ENCODE measurements at places on chromosomes 5 and 9.
A peak's percentile ranks its signal among the peaks of the same experiment; 100 is the strongest.

- DNase-seq, result no peak
These were observed 352.7 kb downstream of the LRRC70 start for GRCh38 chr5:62931153-62931950.

DNA sequence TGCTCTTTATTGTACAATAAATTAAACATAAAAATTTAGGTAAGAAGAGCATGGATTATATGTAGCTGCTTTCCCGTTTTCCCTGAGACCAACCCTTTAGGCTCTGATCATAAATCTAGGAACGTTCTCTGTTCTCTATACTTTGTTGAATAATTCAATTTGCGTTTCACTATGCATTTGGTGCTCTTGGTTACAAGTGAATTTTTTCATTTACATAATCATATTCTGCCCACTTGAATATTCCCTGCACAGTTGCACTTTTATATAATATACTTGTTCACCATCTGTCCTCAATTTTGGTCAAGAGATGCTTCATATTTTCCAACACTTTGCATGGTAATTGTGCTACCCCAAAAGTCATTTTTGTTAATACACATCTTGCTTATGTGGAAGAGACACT lies 741.8 kb downstream of the CDH12 start:
- DNase-seq, result no peak

GRCh38 chr9:91572044-91572443 lies 148.4 kb upstream of the NFIL3 start:
- DNase-seq, result no peak

- DNase-seq, result peak; percentile 54
These were observed 19.9 kb upstream of the TMEM250 start for GRCh38 chr9:136138566-136138965.

- DNase-seq, result no peak
These were observed 628.0 kb upstream of the ADAMTS16 start for GRCh38 chr5:4511996-4512656.

- DNase-seq, result no peak
These were observed 84.4 kb upstream of the STARD4 start for GRCh38 chr5:111596705-111597104.

DNA sequence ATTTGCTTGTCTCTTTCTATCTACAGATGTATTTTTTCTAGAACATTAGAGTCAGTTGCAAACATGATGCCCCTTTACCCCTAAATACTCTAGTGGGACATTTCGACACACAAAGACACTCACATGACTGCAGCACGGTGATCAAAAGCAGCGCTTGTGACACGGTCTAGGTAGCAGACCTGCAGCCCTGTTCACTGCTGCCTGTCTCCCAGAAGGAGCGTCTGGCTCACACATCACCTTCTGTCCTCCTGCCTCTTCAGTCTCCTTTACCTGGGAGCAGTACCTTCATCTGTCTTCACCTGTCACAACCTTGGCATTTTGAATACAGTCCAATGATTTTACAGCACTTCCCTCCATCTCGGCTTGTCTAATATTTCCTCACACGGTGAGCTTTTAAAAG lies 51.9 kb upstream of the SH3PXD2B start:
- no peak for DNase-seq

GRCh38 chr9:19460243-19460642 lies 51.4 kb downstream of the ACER2 start:
- DNase-seq, result no peak

- no peak for DNase-seq
These were observed 116.1 kb upstream of the ZNF366 start for GRCh38 chr5:72623323-72623722.

DNA sequence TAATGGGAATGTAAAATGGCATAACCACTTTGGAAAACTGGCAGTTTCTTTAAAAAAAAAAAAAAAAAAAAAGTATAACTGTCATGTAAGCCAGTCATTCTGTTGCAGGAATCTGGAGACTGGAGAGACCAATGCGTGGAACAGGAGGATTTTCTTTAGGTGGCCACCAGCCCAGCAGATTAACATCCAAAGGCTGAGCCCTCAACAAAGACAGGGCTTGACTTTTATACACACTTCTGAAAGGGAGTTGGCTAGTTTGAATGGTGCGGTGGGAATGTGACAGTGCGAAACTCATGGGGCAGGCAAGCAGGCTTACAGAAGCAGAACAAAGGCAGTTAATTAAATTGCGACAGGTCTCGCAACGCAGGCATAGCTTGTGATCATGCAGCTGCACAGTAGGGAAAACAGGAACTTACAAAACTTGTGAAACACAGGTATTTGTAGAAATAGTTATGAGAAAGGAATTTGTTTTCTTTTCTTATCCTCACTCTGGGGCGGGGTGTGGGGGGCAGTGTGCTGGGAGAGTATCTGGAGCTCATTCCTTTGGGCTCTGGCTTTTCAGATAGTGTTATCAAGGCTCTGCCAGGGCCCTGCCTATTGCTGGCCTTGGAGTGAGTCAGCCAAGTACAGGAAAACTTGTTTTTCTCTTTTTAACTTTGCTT lies 12.0 kb downstream of the UIMC1 start:
- no peak for DNase-seq

DNA sequence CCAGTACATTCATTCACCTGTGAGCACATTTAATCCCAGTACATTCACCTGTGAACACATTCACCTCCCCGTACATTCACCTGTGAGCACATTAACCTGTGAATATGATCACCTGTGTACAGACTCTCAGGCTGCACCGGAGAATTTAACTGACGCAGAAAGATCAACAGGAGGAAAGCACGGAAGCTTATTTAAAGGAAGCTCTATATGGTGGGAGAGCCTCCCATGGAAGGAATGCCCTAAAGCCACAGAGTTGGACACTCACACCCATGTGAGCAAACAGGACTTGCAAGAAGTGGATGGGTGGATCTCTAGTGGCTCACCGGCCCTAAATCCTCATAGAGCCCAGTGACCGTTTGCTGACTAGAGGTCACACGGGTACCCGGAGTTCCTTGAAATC lies 38.2 kb downstream of the TRIP13 start:
- no peak for DNase-seq

GRCh38 chr5:4001004-4001403 lies 405.4 kb downstream of the IRX1 start:
- DNase-seq, result no peak

DNA sequence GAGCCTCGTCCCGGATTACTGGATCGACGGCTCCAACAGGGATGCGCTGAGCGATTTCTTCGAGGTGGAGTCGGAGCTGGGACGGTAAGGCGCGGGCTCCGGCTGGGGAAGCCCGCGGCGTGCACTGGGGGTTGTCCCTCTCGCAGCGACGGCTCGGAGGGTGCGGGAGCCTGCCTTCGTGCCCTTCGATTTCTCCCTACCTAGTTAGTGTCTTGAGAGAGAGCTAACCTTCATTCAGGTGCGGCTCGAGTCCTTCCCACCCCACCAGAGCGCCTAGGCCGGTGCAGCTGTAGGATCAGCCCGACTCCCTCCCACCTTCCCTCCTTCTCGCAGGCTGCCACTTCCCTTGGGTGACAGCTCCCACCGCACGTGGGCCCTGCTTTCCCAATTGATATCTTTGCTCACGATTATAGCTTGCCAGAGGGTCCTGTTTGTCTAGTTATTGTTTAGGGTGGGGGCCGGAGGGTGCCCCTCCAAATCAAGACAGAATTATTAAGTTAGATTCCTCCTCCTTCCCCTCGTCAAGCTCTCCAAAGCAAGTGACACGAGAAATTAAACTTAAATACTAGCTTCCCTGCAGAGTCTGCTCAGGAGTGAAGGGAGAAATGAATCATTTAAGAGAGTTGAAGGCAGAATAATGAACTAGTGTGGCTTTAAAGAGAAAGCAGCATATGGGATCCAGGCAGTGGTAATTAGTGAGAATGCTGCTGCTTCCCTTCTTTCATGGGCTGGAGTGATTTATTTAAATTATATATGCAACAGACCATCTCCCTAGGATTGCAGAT lies 569 bp downstream of the CAMK4 start:
- no peak for DNase-seq

DNA sequence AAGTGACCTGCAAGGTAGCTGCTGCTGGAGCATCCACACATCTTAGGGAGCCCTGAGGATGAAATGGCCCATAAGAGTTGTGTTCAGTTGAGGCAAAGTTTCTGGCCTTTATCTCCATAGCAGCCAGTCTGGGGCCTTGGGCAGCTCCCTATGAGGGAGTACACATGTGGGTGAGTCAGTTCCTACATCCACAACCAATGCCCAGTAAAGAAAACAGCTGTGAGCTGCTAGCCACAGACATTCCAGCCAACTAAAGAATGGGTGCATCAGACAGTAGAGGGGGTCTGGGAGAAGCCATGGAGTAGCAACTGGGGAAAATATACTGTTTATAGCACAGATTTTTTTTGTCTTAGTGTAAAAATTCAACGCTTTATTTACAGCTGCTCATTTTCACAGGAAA lies 720.7 kb downstream of the TLE1 start:
- DNase-seq, result no peak

DNA sequence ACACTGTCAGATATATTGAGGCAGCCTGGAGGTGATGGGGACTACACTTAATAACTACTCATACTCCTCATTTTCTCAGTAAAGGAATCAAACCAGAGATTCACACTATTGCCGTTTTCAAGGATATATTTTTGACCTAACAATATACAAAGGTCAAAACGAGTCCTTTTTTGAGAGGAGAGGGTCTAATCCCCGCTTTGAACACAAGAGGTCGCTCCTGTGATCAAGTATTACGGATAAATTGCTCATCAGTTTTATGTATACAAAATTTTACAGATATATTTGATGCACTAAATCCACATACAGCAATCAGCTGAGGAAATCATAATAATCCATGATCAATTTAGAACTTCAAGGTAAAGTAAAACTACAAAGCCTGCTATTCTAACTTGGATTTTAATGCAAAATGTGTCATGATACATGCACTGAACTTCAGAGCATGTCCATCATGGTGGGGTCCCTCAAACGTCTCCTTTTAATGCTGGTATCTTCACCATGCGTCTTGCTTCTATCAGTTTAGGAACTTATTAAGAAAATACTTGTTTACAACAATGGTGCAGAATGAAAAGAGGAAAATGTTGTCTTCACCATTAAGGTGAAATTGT lies 2.5 kb upstream of the ISL1 start:
- no peak for DNase-seq

DNA sequence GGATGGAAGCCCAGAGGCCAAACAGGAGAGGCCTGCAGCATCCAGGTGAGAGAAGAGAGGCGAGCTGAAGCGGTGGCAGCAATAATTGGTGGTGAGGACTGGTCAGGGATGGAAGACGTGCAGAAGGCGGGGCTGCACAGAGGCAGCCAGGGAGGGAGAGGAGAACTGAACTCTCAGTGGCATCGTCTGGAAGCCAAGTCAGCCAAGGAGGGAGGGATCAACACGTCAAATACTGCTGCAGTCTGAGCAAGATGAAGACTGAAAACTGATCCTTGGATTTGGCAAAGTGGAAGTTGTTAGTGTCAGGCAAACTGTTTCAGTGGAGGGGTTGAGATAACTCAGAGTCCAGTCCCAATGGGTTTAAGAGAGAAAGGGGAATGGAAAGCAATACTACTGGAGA lies 145.4 kb downstream of the CDK5RAP2 start:
- no peak for DNase-seq

GRCh38 chr5:90581956-90582355 lies 23.4 kb downstream of the ADGRV1 start:
- DNase-seq, result no peak

Data from NCI-H1930 (cell line).